ENCODE measurements at places on chromosomes 11 and 22.

- no peak for DNase-seq
These were observed 6.2 kb upstream of the IL17REL start for GRCh38 chr22:50018608-50019285.

DNA sequence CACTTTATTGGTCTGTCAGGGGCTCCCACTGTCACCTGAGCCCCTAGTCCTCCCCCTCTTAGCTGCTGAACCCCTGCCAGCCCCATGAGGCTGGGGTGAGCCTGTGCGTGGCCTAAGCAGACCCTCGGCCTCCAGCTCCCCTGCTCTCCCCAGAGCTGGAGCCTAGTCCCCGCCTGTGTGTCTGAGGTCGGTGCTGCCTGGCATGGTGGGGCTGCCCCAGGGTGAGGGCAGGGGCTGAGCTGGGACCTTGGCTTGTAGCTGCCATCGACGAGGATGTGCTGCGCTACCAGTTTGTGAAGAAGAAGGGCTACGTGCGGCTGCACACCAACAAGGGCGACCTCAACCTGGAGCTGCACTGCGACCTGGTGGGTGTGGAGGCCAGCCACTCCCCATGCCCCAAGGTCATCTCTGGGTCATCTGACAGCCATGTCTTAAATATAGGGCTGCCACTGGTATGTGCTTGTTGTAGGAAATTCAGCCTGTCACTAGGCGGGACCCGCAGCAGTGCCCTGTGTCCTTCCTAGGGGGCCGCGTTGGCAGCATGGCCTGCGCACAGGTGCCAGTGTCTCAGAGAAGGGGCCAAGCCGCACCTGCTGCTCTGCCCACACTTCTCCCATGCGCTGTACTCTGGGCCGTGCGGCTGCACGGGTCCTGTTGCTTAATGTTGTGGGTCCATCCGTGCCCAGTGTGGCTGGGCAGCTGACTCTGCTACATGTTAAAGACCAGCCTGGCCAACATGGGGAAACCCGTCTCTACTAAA lies 21.0 kb downstream of the PPIL2 start:
- no peak for DNase-seq

GRCh38 chr11:65885231-65885630 lies 3.0 kb downstream of the FIBP start:
- DNase-seq: no peak

- no peak for DNase-seq
These were observed 23.4 kb downstream of the KIAA1671 start for GRCh38 chr22:24975813-24976341.

GRCh38 chr22:29814003-29814402 lies 24.1 kb downstream of the ASCC2 start:
- no peak for DNase-seq

- no peak for DNase-seq
These were observed 29.8 kb downstream of the SREBF2 start for GRCh38 chr22:41862530-41863266.

- DNase-seq: no peak
These were observed 2.9 kb downstream of the GRIA4 start for GRCh38 chr11:105612771-105613170.

- DNase-seq: no peak
These were observed 12.7 kb downstream of the MYO18B start for GRCh38 chr22:25754527-25755202.
